ENCODE measurements at places on chromosomes 6 and 20. TPM values are rescaled to one million over a fixed set of nuclear protein-coding genes. Genes with fewer than 3 reads are reported as not detected.

TAGAP gene
- total RNA-seq, result not detected

PGC gene
- not detected for total RNA-seq

MDC1 gene
- 5.1 TPM for total RNA-seq

PSORS1C2 gene
- total RNA-seq, result not detected

DNA sequence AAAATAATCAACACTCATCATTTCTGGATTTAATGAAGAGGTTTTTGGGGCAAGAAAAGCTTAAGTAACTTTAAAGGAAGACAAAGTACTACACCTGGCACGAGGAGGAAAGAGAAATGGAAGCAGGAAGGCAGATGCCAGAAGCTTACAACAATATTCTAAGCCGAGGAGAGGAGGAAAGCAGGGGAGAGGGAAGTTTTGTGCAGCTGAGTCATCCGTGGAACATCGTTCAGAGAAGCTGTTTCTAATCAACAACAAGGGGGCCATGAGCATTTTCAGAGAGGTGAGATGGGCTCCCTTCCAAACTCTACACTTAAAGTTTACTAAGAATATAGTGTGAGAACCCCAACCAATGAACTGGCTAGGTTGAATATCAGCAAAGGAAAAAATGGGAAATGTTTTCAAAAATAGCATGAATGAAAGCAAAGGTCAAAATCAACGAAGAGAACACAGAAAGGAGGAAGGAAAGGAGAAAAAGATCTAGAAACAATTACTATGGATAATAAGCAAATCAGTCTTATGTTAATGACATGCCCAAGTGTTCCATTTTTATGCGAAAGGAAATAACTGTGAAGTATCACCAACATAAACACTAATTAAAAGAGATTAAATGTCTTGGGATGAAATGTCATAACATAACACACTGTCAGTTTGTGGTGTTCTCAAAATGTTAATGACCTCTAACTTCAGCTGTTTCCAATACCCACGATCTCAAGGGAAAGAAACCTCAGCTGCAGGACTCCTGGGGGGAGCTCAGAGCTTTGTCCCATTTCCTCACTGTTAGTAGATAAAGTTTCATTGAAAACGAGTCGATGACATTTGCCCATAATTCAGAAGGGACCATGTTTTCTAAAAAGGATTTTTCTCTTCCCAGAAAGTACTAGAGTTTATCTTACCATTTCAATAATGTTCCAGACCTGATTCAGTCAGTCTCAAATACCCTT, 203.4 kb upstream of the STXBP5 start:
- peak; percentile 79 for DNase-seq
- H3K36me3 ChIP-seq, result no peaks in the 10 kb centered on the region
- peak overlapping the region; percentile 40 for H3K4me3 ChIP-seq
- no peaks in the 10 kb centered on the region for H3K27me3 ChIP-seq

DNA sequence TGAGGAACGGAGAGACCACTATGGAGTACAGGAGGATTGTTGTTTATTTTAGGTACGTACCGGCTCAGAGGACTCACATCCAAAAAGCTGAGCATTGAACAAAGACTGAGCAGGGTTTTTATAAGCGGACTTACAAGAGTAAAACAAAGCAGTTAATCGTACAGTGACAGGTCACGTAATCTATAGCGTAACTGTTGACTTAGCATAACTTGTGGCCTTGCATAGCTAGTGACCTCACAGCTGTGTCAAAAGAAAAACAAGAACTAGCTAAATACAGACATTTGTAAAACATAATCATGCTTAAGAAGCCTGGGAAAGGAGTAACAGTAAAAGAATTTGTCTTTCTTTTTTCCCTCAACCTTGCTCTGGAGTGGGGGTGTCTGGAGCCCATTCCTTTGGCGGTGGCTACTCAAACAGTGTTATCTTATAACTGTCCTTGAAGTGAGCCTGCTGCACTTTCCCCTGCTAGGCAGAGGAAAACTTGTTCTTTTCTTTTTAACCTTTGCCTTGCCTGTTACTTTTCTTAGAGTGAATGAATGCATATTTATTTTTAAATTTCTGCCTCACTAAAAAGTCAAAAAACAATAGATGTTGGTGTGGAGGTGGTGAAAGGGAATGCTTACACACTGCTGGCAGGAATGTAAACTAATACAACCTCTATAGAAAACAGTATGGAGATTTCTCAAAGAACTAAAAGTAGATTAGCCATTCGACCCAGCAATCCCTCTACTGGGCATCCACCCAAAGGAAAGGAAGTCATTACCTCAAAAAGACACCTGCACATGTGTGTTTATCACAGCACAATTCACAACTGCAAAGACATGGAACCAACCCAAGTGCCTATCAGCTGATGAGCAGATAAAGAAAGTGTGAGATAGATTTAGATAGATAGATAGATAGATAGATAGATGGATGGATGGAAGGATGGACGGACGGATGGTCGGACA, 109.0 kb downstream of the TAF4 start:
- H3K36me3 ChIP-seq, result no peaks in the 10 kb centered on the region
- H3K4me1 ChIP-seq, result peaks cover 4% of the 10 kb centered on the region
- H3K27ac ChIP-seq, result no peak overlapping the region
- H3K4me3 ChIP-seq, result no peak overlapping the region
- peaks cover 5% of the 10 kb centered on the region for H3K27me3 ChIP-seq

DNA sequence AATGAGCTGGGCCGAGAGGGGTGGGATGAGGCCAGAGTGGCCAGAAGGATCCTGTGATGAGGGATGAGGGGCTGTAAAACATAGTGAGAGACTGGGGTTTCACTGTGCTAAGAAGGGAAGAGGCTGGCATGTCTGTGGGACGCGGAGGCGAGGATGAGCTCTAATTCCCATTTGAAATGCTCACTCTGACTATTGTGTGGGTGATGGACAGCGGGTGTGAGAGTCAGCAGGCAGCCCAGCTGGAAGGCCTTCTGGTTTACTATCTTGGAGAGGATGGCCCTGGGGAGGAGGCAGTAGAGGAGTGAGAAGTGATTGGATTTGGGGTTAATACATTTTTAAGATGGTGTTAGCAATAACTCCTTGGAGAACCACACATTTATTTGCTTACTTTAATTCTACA, 9.5 kb upstream of the MICA start:
- no peak for DNase-seq
- no peaks in the 10 kb centered on the region for H3K36me3 ChIP-seq
- no peak overlapping the region for H3K27ac ChIP-seq

DNA sequence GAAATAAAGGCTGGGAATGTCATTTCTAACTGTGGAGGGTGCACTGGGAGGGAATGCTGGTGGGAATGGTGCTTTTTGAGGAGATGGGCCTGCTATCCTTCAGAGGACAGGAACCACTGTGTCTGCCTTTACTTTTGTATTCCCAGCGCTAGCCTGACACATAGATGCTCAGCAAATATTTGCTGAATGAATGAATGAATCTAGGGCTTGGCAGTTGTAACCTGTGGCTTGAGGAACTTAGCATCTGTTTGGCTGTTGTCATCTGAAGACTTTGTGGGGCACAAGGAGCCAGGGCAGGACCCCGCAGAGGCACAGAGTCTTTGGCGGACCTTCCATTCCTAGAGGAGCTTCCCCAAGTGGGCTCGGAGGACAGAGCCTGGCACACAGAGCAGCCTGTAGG, 6.1 kb downstream of the TOX2 start:
- no peak for DNase-seq
- H3K4me3 ChIP-seq, result no peak overlapping the region
- no peaks in the 10 kb centered on the region for H3K36me3 ChIP-seq
- H3K27ac ChIP-seq, result no peak overlapping the region

- no peak overlapping the region for H3K4me3 ChIP-seq
- H3K27ac ChIP-seq, result no peak overlapping the region
- peaks cover 52% of the 10 kb centered on the region for H3K36me3 ChIP-seq
- no peaks in the 10 kb centered on the region for H3K27me3 ChIP-seq
- no peak for DNase-seq
Measured at GRCh38 chr20:32235331-32236047, 27.8 kb downstream of the POFUT1 start.

GRCh38 chr20:31515072-31515774, 981 bp downstream of the HM13 start:
- peaks cover 34% of the 10 kb centered on the region for H3K4me1 ChIP-seq
- DNase-seq, result no peak
- no peaks in the 10 kb centered on the region for H3K27me3 ChIP-seq
- peak overlapping the region; percentile 94 for H3K27ac ChIP-seq

- H3K4me1 ChIP-seq, result peaks cover 21% of the 10 kb centered on the region
- H3K27me3 ChIP-seq, result peaks cover 17% of the 10 kb centered on the region
- H3K27ac ChIP-seq, result no peak within 1 kb of the TSS
- peak; percentile 96 for DNase-seq
- H3K36me3 ChIP-seq, result no peaks in the 10 kb centered on the region
Measured at GRCh38 chr6:5084781-5085647, at the start of gene PPP1R3G. Gene PPP1R3G, plus strand, starts transcription at chr6:5085341. Its CDS starts 145 bp downstream, at chr6:5085486.

DNA sequence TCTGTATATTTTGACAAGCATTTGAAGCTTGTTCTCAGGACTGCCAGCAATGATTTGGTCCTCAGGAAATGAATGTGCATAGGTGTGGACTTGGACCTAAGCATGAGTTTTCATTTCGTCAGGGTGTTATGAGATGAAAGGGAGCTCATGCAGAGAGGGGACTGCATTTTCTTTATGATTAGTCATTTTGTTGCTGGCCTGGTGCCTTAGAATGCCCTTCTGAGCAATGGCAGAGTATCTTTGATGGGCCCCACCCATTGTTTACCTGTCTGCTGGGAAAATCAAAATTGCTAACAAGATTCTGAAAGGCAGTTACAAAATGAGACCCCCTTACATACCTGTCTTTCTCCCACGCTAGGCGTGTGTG, 51.5 kb upstream of the MTHFD1L start:
- H3K27ac ChIP-seq, result no peak overlapping the region
- DNase-seq, result peak; percentile 63
- no peak overlapping the region for H3K4me3 ChIP-seq
- peaks cover 5% of the 10 kb centered on the region for H3K27me3 ChIP-seq

DNA sequence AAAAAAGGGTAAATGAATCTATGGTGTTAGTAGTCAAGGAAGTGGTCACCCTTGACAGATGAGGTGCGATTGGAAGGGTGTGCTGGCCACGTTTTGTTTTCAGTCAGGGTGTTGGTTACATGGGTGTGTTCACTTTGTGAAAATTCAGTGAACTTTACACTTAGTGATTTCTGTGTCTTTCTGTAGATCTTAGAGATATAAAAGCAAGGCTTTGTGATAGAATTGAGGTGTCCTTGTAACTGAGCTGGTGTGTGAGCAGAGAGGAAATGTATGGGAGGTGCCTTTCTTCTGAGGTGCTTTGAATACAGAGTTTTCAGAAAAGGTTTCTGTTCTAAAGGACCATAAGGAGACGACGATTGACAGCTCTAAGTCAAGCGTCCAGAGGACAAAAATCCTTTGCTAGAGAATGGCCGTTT, 90.5 kb downstream of the SAMD3 start:
- H3K4me1 ChIP-seq, result peaks cover 6% of the 10 kb centered on the region
- H3K27me3 ChIP-seq, result no peaks in the 10 kb centered on the region
- no peak for DNase-seq
- H3K36me3 ChIP-seq, result no peaks in the 10 kb centered on the region
- H3K27ac ChIP-seq, result no peak overlapping the region

DNA sequence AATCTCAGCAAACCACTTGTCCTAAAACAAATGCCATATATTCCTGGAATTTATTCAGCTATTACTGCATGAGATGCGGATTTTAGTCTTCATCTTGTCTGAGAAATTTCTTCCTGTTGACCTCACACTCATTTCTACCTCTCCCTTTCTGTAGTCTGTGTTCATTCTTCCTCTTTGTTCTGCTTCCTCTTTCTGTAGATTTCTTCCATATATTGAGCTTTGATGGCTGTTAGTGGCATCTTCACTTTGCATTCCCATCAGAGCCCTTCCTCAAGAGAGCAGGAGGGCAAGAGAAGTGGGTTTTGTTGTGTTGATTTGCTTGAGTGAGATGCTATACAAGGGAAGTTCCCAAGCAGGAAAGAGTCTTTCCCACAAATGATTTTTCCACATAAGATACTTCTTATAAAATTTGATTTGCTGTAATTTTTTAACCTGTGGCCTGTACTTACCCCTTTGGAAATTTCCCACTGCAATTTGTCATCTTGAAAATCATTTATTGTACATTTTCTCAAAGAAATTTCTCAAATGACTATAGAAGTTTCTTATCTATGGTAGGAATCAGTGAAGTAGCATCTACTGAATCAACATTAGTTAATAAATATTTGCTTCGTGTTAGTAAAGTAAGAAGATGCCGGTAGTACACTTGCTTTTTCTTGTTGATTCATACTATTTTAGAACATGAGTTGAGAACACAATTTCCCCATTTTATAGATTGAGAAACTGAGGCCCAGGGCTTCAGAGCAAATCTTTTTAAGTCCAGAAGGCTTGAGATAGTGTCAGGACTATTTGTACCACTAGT, 43.8 kb downstream of the MAP3K4 start:
- H3K27ac ChIP-seq, result no peak overlapping the region
- H3K4me3 ChIP-seq, result no peak overlapping the region
- DNase-seq, result no peak
- no peaks in the 10 kb centered on the region for H3K27me3 ChIP-seq
- peaks cover 37% of the 10 kb centered on the region for H3K4me1 ChIP-seq

GRCh38 chr20:63863798-63864544, 1.1 kb upstream of the TPD52L2 start:
- H3K4me1 ChIP-seq, result peaks cover 21% of the 10 kb centered on the region
- peaks cover 14% of the 10 kb centered on the region for H3K36me3 ChIP-seq
- H3K4me3 ChIP-seq, result peak overlapping the region; percentile 99
- peak overlapping the region; percentile 92 for H3K27ac ChIP-seq

DNA sequence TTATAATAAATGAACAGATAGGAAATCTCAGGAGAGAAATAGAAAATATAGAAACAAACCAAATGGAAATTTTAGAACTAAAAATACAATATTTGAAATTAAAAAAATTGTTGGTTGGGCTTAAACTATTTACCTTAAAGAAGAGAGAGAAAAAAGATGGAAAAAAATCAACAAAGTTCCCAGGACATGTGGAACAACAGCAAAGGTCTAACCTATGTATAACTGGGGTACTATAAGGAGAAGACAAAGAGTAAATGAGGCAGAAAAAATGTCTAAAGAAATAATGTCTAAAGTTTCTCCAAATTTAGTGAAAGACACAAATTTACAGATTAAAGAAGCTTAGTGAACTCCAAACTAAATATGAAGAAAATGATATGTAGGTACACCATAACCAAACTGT, 41.1 kb upstream of the ZBTB24 start:
- H3K27me3 ChIP-seq, result no peaks in the 10 kb centered on the region
- DNase-seq, result no peak
- no peaks in the 10 kb centered on the region for H3K36me3 ChIP-seq
- H3K4me1 ChIP-seq, result no peaks in the 10 kb centered on the region
- H3K4me3 ChIP-seq, result no peak overlapping the region

- H3K36me3 ChIP-seq, result peaks cover 53% of the 10 kb centered on the region
- H3K27me3 ChIP-seq, result no peaks in the 10 kb centered on the region
- no peak overlapping the region for H3K27ac ChIP-seq
- H3K4me3 ChIP-seq, result no peak overlapping the region
Measured at GRCh38 chr6:36514554-36515456, 32.5 kb downstream of the STK38 start.

- H3K27me3 ChIP-seq, result no peaks in the 10 kb centered on the region
- no peak overlapping the region for H3K4me3 ChIP-seq
- no peak overlapping the region for H3K27ac ChIP-seq
- DNase-seq, result no peak
- no peaks in the 10 kb centered on the region for H3K4me1 ChIP-seq
Measured at GRCh38 chr6:75913040-75913439, 159.4 kb downstream of the IMPG1 start.

- no peak overlapping the region for H3K4me3 ChIP-seq
- H3K4me1 ChIP-seq, result no peaks in the 10 kb centered on the region
Measured at GRCh38 chr6:73811706-73812105, 115.7 kb downstream of the CD109 start.

GRCh38 chr6:20389066-20389465, 12.6 kb upstream of the E2F3 start:
- H3K27me3 ChIP-seq, result no peaks in the 10 kb centered on the region
- H3K36me3 ChIP-seq, result no peaks in the 10 kb centered on the region
- H3K4me1 ChIP-seq, result no peaks in the 10 kb centered on the region
- H3K4me3 ChIP-seq, result no peak overlapping the region
